ENCODE measurements at places on chromosomes 16 and 17.

DNA sequence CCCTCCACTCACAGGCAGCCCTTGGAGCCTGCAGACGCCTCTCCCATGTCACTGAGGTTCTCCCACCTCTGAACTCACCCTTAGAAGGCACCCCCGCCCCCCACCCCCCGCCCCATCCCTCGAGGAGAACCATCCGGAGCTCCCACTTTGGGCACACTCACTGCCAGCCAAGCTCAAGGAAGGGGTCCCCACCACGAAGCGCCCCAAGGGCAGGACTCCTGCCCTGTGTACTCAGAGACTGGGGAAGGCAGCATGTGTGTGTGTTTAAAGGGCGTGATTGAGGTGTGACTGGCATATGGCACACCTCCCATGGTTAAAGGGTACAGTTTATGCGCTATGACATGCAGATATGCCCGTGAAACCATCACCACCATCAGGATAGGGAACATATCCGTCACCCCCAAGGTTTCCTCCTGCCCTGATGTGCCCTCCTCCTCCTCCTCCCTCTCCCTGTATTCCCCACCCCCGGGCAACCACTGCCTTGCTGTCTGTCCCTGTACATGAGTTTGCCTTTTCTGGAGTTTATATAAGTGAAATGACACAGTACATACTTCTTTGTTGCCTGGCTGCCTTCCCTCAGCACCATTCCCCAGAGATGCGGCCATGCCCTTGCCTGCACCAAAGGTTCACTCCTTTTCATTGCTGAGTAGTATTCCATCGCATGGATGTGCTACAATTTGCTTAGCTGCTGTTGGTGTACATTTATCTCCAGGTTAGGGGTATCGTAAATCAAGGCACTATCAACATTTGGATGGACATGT, 14.0 kb upstream of the RBFOX3 start:
- DNase-seq, result no peak

DNA sequence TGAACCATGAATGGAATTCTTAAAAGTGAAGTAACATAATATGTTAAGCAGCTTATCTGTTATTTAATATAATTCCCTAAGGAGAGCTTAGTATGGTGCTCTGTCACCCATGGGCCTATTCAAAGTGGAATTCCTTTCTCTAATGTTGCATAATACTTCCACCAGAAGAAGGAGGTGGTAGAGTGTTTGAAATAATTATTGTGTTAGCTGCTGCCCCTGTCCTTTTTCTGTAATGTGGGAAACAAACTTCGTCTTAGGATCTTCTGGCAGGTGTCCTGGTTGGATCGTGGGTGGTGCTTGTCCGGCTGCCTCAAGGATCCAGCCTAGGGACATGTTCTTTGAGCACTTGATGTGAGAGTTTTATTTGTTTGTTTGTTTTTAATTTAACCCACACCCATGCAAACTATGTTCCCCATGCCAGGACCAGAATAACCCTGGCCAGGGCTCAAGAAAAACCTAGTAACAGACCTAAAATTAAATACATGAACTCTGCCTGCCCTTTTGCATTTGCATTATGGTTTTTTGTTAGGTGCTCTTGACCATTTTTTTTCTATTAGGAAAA, 46.1 kb downstream of the ZNRF1 start:
- DNase-seq, result peak; percentile 81

GRCh38 chr17:9725575-9725974, 65.8 kb downstream of the DHRS7C start:
- DNase-seq, result no peak

GRCh38 chr17:80671039-80671824, 126.6 kb downstream of the RPTOR start:
- no peak for DNase-seq

GRCh38 chr16:67428146-67428731, 2.7 kb upstream of the HSD11B2 start:
- peak; percentile 48 for DNase-seq

- no peak for DNase-seq
These were observed 5.2 kb downstream of the RAB40B start for GRCh38 chr17:82693168-82693867.

GRCh38 chr17:82560802-82561428, 41.4 kb downstream of the FOXK2 start:
- DNase-seq, result no peak

DNA sequence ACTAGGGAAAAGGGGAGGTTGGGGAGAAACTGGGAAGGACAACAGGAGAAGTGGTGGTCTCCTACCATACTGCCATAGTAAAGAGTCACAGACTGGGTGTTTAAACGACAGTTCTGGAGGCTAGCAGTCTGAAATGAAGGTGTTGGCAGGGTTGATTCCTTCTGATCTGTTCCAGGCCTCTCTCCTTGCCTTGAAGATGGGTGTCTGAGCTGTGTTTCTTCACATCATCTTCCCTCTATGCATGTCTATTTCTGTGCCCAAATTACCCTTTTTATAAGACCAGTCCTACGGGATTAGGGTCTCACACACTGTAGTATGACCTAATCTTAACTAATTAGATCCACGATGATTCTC, 79.8 kb upstream of the TMEM97 start:
- no peak for DNase-seq

- no peak for DNase-seq
These were observed 683.7 kb upstream of the SALL1 start for GRCh38 chr16:51834794-51835193.

DNA sequence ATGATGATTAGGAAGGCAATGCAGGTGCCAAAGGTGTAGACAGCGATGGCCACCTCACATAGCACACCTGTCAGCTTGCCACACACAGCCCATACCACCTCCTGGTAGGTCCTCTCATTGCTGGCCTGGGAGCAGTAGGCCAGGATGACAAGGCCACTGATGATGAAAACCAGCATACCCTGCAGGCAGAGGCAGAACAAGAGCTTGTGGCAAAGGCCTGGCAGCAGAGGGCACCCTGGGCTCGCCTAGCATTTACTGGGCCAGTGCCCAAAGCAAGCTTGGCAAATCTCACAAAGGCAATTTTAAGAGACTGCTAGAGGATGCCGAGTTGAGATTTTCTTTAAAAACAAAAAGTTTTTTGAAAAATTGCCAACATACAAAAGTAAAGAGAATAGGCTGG, 5.9 kb downstream of the SLC38A7 start:
- DNase-seq, result peak; percentile 50

GRCh38 chr17:40608061-40608581, 39.5 kb downstream of the SMARCE1 start:
- DNase-seq, result no peak

DNA sequence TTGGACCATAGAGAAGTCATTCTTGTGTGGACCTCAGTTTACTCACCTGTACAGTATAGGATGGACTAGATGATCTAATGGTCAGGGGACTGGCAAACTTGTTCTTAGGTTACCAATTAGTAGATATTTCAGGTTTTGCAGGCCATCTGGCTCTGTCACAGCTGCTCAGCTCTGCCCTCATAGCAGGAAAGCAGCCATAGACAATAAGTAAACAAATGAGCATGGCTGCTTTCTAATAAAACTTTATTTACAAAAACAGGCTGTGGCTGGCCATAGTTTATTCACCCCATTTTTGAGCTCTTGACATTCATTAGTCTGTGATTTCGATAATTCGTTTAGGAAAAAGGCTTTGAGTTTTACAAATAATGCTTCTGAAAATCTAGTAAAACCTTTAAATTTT, 12.7 kb downstream of the BPTF start:
- DNase-seq, result no peak

DNA sequence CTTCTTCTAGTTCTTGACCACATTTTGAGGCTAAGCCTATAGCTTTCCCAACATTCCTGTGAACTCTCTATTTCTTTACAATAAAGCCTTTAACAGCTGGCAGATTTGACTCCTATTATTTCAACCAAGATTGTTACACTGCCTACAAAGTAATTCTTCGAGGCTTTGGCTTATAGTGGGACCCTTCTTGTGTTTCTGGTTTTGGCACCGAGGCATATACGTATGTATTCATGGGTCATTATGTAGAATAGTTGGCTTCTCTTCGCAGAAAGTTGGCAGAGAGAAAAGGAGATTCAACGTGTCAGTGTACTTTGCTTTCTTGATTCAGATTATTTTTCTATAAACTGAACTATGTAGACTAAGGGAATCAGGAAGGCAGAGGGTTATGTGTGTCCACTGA, 102.2 kb downstream of the ABCA8 start:
- DNase-seq, result no peak

DNA sequence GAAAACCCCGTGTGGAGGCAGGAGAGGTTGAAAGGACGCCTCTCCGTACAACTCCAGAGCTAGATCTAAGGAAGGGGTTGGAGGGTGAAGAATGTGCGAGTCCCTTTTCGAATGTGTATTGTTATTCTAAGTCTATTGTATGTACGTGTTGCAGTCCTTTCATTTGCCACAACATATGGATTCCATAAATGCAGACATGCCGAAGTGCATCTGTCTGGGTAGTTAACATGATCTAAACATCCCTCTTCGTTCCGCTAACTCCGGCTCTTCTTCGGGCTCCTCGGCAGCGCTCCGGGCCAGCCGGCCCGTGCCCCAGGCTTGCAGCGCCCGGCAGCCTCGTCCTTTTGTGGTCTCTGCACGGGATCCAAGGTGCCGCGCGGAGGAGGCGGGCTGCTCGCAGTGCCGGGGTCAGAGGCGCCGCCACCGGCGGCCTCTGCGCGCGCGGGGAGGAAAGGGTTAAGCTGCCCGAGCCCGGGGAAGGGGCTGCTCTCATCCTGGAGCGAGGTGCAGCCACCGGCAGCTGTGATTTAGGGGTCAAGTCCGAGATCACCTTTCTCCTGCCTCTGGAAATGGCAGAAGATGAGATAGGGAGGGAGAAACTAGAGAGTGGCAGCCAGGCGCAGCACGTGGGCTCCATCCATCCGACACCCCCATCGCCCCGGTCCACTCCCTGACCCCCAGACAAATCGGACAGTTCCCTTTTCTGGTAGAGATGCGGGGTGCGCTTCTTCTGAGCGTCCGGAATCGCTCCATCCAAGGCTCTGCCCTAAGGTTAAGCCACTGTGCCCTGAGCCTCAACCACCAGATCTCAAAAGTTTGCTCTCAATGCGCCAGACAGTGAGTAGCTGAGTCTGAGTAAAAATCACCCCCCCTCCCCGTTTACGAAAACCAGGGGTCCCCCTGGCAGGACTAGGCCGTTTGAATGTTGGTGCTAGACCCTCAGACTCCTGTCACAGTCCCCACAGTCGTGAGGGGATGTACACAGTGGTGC, 15.1 kb upstream of the ZFHX3 start:
- DNase-seq, result no peak

- DNase-seq, result no peak
These were observed 297.1 kb downstream of the IRF8 start for GRCh38 chr16:86195863-86196630.

DNA sequence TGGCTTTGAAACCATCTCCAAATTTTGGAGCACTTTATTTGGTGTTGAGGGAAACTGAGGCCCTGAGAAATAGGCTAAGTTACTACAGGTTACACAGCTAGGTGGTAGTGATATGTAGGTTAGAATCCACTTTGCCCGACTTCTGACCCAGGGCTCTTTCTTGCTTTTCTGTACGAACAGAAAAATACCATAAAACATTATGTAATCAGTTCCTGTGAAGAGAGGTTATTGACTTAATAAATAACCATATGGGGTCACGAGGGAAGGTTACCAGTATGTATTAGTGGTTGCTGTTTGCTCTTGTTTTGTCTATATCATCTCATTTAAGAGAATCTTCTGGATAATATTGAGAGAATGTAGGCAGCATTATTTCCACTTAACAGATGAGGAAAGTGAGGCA, 172.2 kb upstream of the MAF start:
- no peak for DNase-seq

All from AG10803 (cell line).